Fibroblast of villous mesenchyme (primary cell): ENCODE measurements at places on chromosomes 2 and 18. TPM values are rescaled to one million over a fixed set of nuclear protein-coding genes. Genes with fewer than 3 reads are reported as not detected.

Gene SLC14A1
- total RNA-seq: 0.86 and 9.3 TPM in 2 replicates

Gene CTIF
- total RNA-seq: 71.5 and 86.4 TPM in 2 replicates

Gene SKA1
- total RNA-seq: 9.0 and 13.4 TPM in 2 replicates

Gene CTAGE1
- 0.43 TPM in 1 of 2 replicates, not detected in the other for total RNA-seq

Gene EGR4
- total RNA-seq: not detected in 2 replicates

Gene ANKRD30B
- total RNA-seq: 0.86 and 1.9 TPM in 2 replicates

Gene BCL2
- total RNA-seq: 0.64 and 0.86 TPM in 2 replicates

Gene DOK1
- total RNA-seq: 9.9 and 20.0 TPM in 2 replicates

Gene GTF2A1L
- total RNA-seq: 0.32 and 4.7 TPM in 2 replicates

Gene POTEE
- total RNA-seq: 0.32 TPM in 1 of 2 replicates, not detected in the other

Gene UGT1A9
- total RNA-seq: not detected in 2 replicates

Gene COLEC12
- 3.9 and 7.4 TPM in 2 replicates for total RNA-seq
